ENCODE measurements at places on chromosomes 5 and 9.

DNA sequence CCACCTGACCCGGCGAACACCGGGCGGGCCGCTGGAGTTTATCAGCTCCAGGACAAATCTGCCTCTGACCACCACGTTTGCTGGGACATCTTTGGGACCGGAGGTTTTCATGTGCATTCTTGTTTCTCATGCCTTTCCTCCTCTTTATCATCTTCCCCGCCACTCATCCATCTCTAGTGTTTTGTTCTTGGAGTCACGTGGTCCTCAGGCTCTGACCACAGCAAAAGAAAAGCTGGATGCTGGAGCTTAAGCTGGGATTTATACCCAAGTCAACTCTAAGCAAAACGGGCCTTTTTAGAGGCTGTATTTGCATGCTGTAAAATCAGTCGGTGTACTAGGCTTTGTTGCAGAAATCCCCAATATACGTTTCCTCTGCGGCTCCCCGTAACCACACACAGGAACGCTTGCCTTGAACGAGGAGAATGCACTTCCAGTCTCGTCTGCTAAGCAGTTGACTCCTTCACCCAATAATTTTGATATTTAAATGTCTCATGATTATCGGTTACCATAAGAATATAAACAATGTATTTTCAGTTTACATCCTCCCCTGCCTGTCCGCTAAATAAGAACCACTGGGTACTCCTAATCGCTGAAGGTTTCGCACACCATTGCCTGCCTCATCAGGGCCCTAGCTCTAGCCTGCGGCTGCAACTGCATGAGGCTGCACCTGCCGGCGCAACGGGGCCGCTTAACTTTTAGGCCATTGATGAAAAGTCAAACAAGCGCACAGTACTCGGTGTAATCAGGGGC lies 560 bp upstream of the NDUFS6 start:
- peak; percentile 59 for DNase-seq

GRCh38 chr5:179119415-179120170 lies 59.4 kb downstream of the ZNF354C start:
- no peak for DNase-seq

DNA sequence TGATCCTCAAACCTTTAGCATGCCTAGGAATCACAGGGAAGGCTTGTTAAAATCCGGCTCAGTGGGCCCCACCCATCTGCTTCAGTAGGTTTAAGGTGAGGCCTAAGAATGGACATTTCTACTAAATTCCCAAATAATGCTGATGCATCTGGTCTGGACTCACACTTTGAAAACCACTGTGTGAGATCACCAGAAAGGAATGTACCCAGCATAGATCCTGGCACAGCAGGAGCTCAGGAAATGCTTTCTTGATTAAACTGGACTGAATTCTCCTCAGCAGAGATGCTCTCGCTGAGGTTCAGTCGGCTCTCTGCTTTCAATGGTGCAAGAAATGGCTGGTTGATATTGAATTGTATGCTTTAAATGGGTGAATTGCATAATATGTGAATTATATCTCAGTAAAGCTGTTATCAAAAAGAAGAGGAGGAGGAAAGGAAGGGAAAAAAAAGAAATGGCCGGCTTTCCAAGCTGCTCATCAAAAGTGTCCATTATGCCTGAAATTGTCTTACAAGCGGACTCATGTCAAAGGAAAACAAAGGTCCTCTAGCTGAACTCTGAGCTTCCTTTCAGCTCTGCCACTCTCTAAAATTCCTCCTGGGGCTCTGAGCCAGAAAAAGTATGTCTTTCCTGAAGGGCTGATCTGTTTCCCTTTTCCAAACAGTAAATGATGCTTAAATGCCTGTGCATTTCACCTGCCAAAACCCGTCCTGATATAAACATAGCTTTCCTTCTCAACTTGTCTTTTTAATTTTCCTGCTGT lies 77.6 kb upstream of the SAP30L start:
- no peak for DNase-seq

GRCh38 chr9:125626187-125626586 lies 80.8 kb downstream of the MAPKAP1 start:
- DNase-seq: no peak

DNA sequence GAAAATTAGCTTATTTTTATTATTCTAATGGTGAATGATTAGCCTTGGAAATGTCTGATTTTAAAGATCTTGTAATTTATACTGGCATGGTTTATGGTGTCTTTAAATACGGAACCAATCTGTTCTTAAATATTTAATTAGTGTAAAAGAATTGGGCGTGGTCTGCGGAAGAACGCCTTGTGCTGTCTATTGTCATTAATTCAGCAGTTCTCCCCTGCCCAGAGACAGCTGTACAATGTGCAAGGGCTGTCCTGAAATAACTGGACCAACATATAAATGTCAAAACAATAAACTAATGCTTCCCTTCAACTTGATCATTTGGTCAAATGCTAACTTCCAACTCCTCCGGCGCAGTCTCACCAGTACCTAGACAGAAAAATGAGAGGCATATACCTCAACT lies 124.3 kb downstream of the CCDC192 start:
- DNase-seq: no peak

DNA sequence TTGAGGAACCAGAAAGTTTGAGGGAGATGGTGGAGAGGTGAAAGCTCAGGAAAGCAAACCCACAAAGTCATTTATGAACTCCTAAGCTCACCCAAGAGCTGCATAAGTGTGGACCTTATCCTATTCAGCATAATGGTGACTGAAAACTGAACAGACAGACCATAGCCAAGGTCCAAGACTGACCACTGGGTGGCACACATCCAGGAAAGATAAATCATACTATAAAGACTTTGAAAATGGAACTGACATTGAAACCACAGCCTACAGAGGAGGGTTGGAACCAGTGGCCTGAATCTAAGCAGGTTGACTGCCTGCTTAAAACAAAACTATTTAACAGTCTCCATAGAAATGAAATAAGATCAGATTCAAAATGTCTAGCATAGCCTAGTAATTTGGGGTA lies 121.0 kb upstream of the RGS7BP start:
- DNase-seq: no peak

- DNase-seq: no peak
Observed at GRCh38 chr9:115673599-115673998, 480.0 kb upstream of the PAPPA start.

- no peak for DNase-seq
Observed at GRCh38 chr9:124520206-124520596, 13.0 kb upstream of the NR5A1 start.

DNA sequence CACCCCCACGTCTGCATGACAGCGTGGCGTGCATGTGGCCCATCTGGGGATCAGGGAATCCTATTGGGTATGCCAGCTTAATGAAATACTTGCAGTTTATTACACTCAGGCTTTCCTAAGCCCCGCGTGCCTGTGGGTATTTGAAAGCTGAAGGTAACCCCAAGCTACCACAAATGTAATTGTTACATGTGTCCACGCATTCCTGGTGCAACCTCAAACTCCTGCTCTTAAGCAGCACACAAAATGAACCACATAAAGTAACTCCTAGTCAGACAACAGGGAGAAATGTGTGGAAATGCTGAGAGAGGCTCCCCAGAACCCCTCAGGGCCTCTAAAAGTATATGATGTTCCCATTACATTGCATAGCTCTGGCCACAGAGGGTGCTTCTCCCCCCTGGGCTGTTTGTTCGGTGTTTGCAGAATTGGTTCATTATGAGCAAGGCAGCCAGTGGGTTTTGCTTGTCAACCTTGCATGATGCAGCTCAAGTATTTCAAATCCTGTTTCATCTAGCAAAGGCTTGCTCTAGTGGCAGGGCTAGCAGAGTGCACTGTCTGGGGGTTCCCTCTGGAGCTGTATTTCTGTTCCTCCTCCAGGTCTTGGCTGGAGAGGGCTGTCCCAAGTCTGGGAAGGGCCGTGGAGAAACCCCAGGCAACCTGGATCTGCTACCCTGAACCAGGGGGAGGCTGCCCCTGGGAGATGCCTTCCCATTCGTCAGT lies 1.8 kb upstream of the DCANP1 start:
- no peak for DNase-seq
